Activated CD8-positive, alpha-beta T cell treated with anti-CD3 and anti-CD28 coated beads for 36 hours (primary cell): ENCODE measurements at places on chromosomes 5 and 9. TPM values are rescaled to one million over a fixed set of nuclear protein-coding genes. Genes with fewer than 3 reads are reported as not detected.

GRCh38 chr9:128633601-128634000 is 23.0 kb downstream of the DYNC2I2 start:
- no peaks in the 10 kb centered on the region for H3K27me3 ChIP-seq
- no peak for DNase-seq
- H3K36me3 ChIP-seq = peaks cover 16% of the 10 kb centered on the region
- H3K27ac ChIP-seq = no peak overlapping the region

DNA sequence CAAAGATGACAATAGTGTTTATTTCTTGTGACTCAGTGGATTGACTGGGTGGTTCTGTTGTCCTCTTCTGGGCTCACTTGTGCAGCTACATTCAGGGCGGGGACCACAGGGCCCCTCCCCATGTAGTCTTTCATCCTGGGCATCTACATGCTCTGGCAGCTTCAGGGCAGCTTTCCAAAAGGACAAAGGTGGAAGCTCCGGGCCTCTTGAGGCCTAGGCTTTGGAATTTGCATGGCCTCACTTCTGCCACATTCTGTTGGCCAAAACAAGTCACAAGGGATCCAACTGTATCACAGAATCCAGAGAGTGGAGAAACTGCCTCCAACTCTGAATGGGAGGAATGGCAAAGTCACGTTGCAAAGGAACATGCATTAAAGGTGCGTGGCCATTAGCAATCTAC is 64.3 kb downstream of the ARHGAP26 start:
- peaks cover 46% of the 10 kb centered on the region for H3K4me1 ChIP-seq
- no peaks in the 10 kb centered on the region for H3K36me3 ChIP-seq
- no peak overlapping the region for H3K27ac ChIP-seq
- no peak for DNase-seq
- no peaks in the 10 kb centered on the region for H3K27me3 ChIP-seq

DNA sequence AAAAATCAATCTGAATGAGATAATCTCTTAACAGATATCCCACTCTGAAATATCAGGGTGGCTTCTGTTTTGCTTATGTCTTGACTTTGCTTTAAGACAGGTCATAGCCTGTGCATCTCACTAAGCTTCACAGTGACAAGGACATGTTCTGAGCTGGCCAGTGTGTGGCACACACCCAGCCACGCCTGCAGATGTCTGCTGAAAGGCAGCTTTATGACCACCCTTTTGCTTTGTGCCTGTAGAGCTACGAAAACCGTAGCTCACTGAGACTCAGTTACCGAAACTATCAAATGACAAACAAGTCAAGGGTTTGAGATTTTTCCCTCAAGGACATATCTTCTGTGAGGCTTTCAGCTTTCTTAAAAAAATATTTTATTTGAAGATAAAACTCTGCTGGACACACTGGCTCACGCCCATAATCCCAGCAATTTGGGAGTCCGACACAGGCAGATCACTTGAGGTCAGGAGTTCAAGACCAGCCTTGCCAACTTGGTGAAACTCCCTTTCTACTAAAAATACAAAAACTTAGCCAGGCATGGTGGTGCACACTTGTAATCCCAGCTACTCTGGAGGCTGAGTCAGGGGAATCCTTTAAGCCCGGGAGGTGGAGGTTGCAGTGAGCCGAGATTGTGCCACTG is 233.2 kb downstream of the SPATA31A1 start:
- H3K36me3 ChIP-seq = no peaks in the 10 kb centered on the region
- no peak overlapping the region for H3K27ac ChIP-seq
- no peak overlapping the region for H3K4me3 ChIP-seq
- no peak for DNase-seq
- H3K27me3 ChIP-seq = no peaks in the 10 kb centered on the region

DNA sequence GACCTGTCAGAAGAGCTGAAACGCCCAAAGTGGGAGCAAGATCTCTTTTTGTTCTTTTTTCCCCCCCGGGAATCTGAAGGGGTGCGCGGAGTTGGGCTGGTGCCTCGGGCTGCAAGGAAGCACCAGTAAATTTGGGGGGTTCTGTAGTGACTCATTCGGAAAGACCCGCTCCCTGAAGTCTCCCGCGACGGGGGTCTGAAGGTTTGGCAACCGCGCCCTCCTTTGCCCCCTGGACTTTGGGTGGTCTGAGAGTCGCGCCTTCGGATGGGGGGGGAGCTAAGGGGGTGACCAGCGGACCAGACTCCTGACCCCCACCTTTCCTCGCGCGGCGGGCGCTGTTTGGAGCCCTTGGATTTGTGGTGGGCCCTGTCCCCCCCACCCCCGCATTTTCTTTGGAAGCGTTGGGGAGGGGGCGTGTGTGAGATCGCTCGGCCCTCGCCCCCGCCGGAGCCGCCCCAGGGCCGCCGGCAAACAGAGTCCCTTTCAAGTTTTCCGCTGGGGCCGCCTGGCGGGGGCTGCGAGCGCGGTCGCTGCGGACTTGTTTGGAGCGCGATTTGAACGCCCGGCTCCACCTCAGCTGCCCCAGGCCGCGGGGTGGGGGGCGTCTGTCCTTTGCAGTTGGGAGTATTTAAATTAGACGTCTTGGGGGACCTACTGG is 2.0 kb downstream of the CXXC5 start:
- peaks cover 42% of the 10 kb centered on the region for H3K27me3 ChIP-seq
- H3K36me3 ChIP-seq = no peaks in the 10 kb centered on the region
- H3K27ac ChIP-seq = no peak overlapping the region
- peak overlapping the region; percentile 77 for H3K4me3 ChIP-seq
- peak; percentile 60 for DNase-seq

DNA sequence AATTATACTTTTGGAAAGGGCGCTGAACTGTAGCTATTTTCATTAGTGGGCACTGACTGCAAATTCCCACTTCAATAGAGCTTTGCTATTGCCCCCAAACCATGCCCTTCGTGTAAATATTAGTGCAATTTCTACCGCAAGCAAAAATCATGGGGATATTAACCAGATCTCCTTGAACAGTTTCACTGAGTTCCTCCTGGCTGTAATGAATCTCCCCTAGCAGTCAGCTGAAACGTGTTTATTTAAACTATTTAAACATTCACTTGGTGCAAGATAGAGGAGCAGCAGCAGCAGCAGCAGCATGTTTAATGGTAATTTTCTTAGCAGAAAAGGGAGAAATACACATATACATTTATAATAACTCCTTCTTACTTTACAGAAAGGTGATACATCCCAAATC is 54.4 kb downstream of the ARRDC3 start:
- no peak overlapping the region for H3K4me3 ChIP-seq
- H3K27me3 ChIP-seq = no peaks in the 10 kb centered on the region
- peaks cover 23% of the 10 kb centered on the region for H3K4me1 ChIP-seq
- H3K36me3 ChIP-seq = no peaks in the 10 kb centered on the region

- no peak overlapping the region for H3K4me3 ChIP-seq
- H3K27me3 ChIP-seq = peaks cover 6% of the 10 kb centered on the region
- no peak overlapping the region for H3K27ac ChIP-seq
- no peak for DNase-seq
Observed at GRCh38 chr9:133538851-133539833, 4.6 kb downstream of the ADAMTSL2 start.

DNA sequence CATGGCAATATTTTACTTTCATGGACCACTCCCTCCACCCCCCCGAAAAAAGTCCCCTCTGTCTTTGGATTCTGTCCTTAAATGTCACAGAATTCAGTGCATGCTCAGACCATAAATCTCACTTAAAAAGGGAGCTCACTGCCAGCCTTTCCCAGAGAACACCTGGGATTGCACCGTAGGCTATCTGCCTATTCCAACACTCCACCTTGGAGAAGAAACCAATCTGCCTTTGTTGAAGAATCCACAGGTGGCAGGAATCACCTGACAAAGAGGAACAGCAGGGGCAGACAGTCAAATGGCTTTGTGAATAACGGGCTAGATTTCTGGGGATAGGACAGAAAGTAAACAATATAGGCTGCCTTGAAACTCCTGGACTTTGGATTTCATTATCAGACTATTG is 306.7 kb upstream of the BRINP1 start:
- H3K36me3 ChIP-seq = no peaks in the 10 kb centered on the region
- no peak for DNase-seq
- H3K4me3 ChIP-seq = no peak overlapping the region
- no peak overlapping the region for H3K27ac ChIP-seq

- DNase-seq = no peak
- H3K36me3 ChIP-seq = no peaks in the 10 kb centered on the region
- H3K4me1 ChIP-seq = no peaks in the 10 kb centered on the region
- no peaks in the 10 kb centered on the region for H3K27me3 ChIP-seq
- no peak overlapping the region for H3K27ac ChIP-seq
Observed at GRCh38 chr5:165139262-165139661, 1633.8 kb downstream of the MAT2B start.

GRCh38 chr5:149946118-149946517 is 1.5 kb upstream of the PDE6A start:
- H3K4me1 ChIP-seq = no peaks in the 10 kb centered on the region
- DNase-seq = no peak
- no peak overlapping the region for H3K4me3 ChIP-seq
- H3K36me3 ChIP-seq = no peaks in the 10 kb centered on the region
- H3K27me3 ChIP-seq = peaks cover 4% of the 10 kb centered on the region
- no peak overlapping the region for H3K27ac ChIP-seq

GRCh38 chr5:72812488-72812887 is 4.0 kb upstream of the TNPO1 start:
- H3K27ac ChIP-seq = no peak overlapping the region
- no peak for DNase-seq
- no peaks in the 10 kb centered on the region for H3K36me3 ChIP-seq
- H3K27me3 ChIP-seq = peaks cover 17% of the 10 kb centered on the region

GRCh38 chr5:156019571-156020180 is 307.3 kb upstream of the SGCD start:
- no peak overlapping the region for H3K4me3 ChIP-seq
- no peak overlapping the region for H3K27ac ChIP-seq
- H3K36me3 ChIP-seq = no peaks in the 10 kb centered on the region
- no peak for DNase-seq

- DNase-seq = no peak
- H3K4me1 ChIP-seq = no peaks in the 10 kb centered on the region
- H3K27ac ChIP-seq = no peak overlapping the region
- H3K36me3 ChIP-seq = no peaks in the 10 kb centered on the region
- no peaks in the 10 kb centered on the region for H3K27me3 ChIP-seq
Observed at GRCh38 chr5:130974021-130974683, 190.9 kb downstream of the HINT1 start.

GRCh38 chr5:143244000-143244736 is 159.3 kb downstream of the NR3C1 start:
- H3K36me3 ChIP-seq = no peaks in the 10 kb centered on the region
- no peak overlapping the region for H3K27ac ChIP-seq
- no peak overlapping the region for H3K4me3 ChIP-seq
- H3K27me3 ChIP-seq = no peaks in the 10 kb centered on the region
- DNase-seq = no peak
- H3K4me1 ChIP-seq = no peaks in the 10 kb centered on the region

DNA sequence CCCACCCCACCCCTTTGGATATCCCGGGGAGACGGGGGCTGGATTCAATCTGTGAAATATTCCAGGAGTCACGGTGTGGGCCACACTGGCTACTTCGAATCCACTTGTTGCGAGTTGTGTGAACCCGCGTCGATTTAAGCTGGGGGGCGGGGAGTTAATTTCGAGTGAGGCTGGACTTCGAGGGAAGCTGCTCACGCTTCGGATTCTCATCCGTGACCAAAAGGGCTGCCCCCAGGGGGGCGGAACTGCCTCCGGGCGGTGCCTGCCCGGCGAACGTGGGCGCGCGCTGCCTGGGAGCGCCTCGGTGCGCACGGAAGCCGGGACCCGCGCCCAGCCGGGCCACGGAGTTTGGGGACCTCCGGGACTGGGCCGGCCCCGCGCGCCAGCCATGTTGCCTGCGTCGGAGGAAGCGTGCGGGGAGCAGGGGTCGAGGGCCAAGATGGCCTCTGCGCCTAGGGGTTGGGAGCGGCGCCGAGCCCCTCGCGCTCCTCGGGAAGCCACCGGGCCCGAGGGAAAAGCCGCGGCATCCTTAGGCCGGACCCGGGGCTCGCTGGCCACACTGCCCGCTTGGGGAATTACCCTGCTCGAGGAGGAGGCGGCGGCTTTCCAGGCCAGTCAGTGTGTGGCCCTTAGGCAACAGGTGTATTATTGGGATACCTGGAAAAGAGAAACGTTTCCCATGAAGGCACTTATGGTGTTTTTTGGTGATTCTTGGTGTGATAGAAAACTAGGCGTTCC is 975 bp downstream of the OCLN start:
- H3K4me1 ChIP-seq = peaks cover 2% of the 10 kb centered on the region
- peaks cover 52% of the 10 kb centered on the region for H3K27me3 ChIP-seq
- DNase-seq = peak; percentile 27
- no peaks in the 10 kb centered on the region for H3K36me3 ChIP-seq
- H3K27ac ChIP-seq = no peak overlapping the region
- H3K4me3 ChIP-seq = peak overlapping the region; percentile 66

GRCh38 chr5:79263-79662 is 12.7 kb upstream of the PLEKHG4B start:
- H3K4me1 ChIP-seq = no peaks in the 10 kb centered on the region
- no peak for DNase-seq
- no peaks in the 10 kb centered on the region for H3K36me3 ChIP-seq
- H3K4me3 ChIP-seq = no peak overlapping the region
- peaks cover 13% of the 10 kb centered on the region for H3K27me3 ChIP-seq

DNA sequence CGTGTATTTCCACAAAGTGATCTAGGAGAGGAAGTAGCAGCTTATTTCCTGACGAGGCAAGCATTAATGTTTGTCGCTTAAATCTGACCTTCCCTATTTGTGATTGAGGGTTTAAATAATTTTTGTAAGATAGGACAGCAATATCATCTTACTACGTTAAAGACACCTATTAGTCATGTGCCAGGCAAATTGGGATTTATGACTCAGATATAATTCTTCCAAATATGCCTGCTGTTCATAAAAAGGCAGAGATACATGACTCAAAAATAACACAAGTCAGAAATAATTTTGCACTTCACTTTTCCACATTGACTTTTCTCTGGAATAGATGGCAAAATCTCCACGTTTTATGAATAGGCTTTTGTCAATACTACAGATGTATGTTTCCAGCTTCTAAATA is 43.0 kb upstream of the CDH12 start:
- no peak for DNase-seq
- H3K4me3 ChIP-seq = no peak overlapping the region
- no peaks in the 10 kb centered on the region for H3K36me3 ChIP-seq
- H3K4me1 ChIP-seq = no peaks in the 10 kb centered on the region
- H3K27me3 ChIP-seq = no peaks in the 10 kb centered on the region

DNA sequence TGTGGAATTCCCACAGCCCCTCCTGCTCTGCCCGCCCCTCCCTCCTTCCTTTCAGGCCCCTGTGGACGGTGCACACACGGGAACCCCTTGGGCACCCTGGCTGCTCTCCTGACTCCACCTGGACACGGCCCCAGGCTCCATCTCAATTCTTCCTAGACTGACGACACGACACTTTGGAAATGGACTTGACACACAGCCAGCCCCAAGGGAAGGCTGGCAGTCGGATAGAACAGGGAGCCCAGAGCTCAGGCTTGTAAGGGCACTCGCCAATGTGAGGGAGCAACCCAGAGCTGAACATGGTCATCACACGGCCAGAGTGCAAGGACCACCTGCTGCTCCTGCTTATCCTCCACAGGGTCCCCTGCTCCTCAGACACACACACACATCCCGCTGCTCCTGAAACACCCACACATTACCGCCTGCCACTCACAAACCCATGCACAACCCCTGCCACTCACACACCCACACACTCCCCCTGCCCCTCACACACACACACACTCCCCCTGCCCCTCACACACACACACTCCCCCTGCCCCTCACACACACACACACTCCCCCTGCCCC is 8.9 kb downstream of the SLC9A3 start:
- H3K27ac ChIP-seq = no peak overlapping the region
- peaks cover 19% of the 10 kb centered on the region for H3K27me3 ChIP-seq
- no peak overlapping the region for H3K4me3 ChIP-seq
- no peaks in the 10 kb centered on the region for H3K36me3 ChIP-seq
- no peak for DNase-seq

The CYLC2 gene
- total RNA-seq = not detected

The PRLR gene
- not detected for total RNA-seq

The TAF11L5 gene
- total RNA-seq = not detected

The S100Z gene
- total RNA-seq = 0.36 TPM
